ENCODE measurements at places on chromosomes 11 and 22.

DNA sequence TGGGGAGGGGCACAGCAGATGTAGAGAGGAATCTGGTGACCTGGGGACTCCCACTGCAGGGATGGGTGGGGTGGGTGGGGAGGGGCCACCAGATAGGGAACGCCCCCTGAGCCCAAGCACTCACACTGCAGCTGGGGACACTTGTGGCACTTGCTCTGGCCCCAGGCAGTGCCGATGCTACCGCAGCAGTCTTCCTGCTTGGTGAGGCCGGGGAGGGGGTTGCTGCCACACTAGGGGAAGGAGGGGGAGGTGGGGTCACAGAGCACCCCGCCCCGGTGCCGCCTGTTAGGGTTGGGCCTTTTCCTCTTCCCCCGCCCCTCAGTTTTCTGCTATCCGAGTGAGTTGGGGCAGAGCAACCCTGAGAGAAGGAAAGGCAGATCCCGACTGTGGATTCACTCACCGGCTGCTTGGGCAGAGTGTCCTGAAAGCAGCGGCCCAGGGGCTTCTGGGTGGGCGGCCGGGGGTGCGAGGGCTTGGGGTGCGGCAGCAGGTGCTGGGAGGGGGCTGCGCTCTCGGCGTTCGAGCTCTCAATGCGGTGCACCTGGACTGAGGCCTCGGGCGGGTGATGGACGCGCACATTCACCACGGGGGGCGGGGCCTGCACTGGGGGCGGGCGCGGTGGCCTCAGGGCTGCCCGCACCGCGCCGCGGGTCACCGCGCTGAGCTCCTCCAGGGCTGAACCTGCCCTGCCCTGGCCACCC lies 4.7 kb downstream of the LTBP3 start:
- DNase-seq: no peak

GRCh38 chr11:118240999-118241763 lies 11.0 kb downstream of the MPZL3 start:
- no peak for DNase-seq

- no peak for DNase-seq
Measured at GRCh38 chr11:95831198-95831883, 41.0 kb downstream of the CEP57 start.

- no peak for DNase-seq
Measured at GRCh38 chr22:36816339-36816635, 548 bp downstream of the PVALB start.

DNA sequence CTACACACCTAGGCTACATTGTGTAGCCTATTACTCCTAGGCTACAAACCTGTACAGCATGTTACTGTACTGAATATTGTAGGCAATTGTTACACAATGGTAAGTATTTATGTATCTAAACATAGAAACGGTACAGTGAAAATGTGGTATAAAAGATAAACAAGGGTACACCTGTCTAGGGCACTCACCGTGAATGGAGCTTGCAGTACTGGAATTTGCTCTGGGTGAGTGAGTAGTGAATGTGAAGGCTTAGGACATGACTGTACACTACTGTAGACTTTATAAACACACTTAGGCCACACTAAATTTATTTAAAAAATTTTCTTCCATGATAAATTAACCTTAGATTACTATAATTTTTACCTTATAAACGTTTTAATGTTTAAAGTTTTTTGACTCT lies 171.7 kb upstream of the NCAM1 start:
- no peak for DNase-seq

- no peak for DNase-seq
Measured at GRCh38 chr11:121566279-121567168, 113.8 kb upstream of the SORL1-AS1 start.

GRCh38 chr11:11520231-11521015 lies 101.4 kb downstream of the GALNT18 start:
- DNase-seq: no peak

GRCh38 chr11:11988681-11989261 lies 19.7 kb downstream of the DKK3 start:
- no peak for DNase-seq
